ENCODE measurements at places on chromosomes 2 and 18.

DNA sequence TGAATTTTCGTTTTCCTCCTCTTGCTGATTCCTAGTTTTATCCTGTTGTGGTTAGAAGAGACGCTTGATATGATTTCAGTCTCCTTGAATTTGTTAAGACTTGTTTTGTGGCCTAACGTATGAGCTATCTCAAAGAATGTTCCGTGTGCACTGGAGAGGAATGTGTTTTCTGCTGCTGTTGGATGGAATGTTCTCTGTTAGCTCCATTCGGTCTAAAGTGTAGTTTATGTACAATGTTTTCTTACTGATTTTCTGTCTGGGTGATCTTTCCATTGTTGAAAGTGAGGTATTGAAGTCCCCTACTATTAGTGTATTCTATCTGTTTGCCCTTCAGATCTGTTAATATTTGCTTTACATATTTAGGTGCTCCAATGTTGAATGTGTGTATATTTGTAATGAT, 25.9 kb downstream of the COLEC11 start:
- no peak overlapping the region for H3K27ac ChIP-seq
- no peaks in the 10 kb centered on the region for H3K27me3 ChIP-seq
- no peak overlapping the region for H3K4me3 ChIP-seq
- H3K4me1 ChIP-seq, result no peaks in the 10 kb centered on the region
- no peak for DNase-seq

DNA sequence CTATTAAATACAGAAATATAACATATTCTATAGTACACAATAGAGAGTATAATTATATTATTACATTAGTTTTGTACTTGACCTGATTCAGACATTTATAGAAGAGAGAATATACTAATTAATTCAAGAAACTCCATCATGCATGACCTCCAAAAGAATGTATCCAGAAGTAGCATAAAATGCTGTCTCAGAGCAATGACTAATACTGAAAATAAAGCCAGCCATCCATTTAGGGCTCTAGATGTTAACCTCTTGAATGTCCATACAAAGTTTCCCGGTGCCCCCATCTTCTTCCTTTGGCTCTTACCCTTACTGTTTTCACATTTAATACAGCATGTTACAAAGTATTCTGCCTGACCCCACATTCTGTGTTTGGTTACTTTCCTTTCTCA, 102.0 kb downstream of the ARHGAP15 start:
- H3K4me1 ChIP-seq, result no peaks in the 10 kb centered on the region
- no peaks in the 10 kb centered on the region for H3K27me3 ChIP-seq

- H3K27me3 ChIP-seq, result no peaks in the 10 kb centered on the region
- no peak for DNase-seq
- H3K4me3 ChIP-seq, result no peak overlapping the region
These were observed 162.1 kb downstream of the LDLRAD4 start for GRCh38 chr18:13380691-13381070.

- no peaks in the 10 kb centered on the region for H3K27me3 ChIP-seq
- no peaks in the 10 kb centered on the region for H3K36me3 ChIP-seq
- H3K4me3 ChIP-seq, result no peak overlapping the region
- no peak for DNase-seq
These were observed 159.6 kb downstream of the BAZ2B start for GRCh38 chr2:159456500-159457426.

DNA sequence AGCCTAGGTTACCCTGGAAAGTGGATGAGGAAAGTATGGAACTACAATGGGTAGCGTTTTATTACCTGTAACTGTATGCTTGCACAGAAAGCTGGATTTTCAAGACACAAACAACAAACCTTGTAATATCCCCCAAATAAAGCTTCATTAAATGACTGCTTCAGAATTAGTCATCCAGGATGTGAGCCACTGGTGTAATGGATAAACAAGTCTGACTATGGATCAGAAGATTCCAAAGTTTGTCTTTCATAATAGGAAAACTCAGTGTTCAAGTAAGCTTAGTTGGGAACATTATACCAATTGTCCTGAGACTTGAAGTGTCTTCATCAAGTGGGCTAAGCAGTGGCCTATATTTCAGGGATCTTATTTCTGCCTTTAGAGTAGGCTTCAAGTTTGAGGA, 518.8 kb downstream of the LRP1B start:
- H3K4me1 ChIP-seq, result peaks cover 6% of the 10 kb centered on the region
- no peaks in the 10 kb centered on the region for H3K27me3 ChIP-seq
- no peak overlapping the region for H3K4me3 ChIP-seq
